ENCODE measurements at places on chromosomes 7 and 10.

GRCh38 chr7:110856704-110857103 is 234.2 kb upstream of the LRRN3 start:
- DNase-seq, result no peak

GRCh38 chr7:100607111-100607510 is 4.9 kb downstream of the PCOLCE start:
- no peak for DNase-seq

DNA sequence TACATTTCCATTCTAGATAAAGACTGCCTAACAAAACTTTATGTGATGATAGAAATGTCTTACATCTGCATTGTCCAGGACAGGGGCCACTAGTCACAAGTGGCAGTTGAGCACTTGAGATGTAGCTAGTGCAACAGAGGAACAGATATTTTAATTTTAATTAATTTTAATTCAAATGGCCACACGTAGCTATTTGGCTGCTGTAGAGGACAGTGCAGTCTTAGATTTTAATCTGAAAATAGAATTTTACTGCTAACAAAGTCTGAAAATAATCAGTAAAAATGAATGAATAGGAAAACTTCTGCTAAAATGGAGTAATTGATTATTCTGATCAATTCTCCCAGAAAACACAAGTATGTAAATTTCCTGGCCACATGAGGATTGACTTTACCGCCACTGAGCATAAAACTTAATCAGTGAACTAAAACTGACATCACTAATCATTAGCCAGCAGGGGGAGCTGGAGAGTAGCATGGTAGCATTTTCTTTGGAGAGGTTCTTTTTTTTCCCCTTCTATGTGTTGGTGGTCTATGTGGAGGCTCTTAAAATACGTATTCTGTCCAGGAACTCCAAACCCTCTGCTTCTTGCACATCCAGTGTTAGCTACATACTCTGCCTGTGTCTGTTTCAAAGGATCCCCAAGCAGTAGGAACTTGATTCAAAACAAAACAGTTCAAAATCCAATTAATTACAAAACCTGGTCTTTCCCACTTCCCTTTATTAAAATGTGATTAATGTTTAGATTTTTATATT is 52.1 kb downstream of the TSPAN12 start:
- no peak for DNase-seq

DNA sequence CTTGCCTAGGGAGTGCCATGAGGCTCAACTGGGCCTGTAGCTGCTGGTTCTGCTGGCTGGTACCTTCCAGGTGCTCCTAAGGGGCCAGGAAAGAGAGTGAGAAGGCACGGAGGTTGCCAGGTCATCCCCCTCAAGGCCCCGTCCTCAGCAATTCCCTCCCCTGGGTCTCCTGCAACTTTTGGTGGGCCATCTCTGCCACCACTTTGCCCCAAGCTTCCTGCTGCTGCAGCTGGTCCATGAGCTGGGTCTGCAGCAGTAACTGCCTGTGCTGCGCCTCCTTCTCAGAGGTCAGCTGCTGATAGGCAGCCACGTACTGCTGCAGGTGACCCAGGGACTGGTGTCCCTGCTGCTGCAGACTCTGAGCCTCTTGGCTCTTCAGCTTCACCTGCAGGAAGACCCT is 17.3 kb upstream of the MTPAP start:
- no peak for DNase-seq

- no peak for DNase-seq
Observed at GRCh38 chr7:32079510-32079909, 9.3 kb upstream of the PDE1C start.

GRCh38 chr10:58704671-58705141 is 192.0 kb downstream of the BICC1 start:
- DNase-seq, result no peak

DNA sequence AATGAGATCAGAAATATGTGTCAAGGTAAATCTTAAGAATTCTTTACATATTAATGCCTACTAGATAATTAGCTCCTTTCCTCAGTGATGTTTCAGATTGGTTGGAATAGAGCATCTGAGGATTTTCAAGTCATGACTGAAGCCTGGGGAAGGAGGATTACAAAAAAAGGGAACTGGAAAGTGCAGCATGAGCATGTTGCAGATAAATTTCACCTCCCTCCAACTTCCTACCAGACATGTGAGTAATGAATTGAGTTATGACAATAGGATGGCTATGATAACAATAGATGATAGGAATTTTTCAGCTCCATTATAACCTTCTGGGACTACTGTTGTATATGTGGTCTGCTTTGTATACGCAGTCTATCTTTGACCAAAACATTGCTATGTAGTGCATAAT is 104.2 kb upstream of the RAB18 start:
- no peak for DNase-seq

DNA sequence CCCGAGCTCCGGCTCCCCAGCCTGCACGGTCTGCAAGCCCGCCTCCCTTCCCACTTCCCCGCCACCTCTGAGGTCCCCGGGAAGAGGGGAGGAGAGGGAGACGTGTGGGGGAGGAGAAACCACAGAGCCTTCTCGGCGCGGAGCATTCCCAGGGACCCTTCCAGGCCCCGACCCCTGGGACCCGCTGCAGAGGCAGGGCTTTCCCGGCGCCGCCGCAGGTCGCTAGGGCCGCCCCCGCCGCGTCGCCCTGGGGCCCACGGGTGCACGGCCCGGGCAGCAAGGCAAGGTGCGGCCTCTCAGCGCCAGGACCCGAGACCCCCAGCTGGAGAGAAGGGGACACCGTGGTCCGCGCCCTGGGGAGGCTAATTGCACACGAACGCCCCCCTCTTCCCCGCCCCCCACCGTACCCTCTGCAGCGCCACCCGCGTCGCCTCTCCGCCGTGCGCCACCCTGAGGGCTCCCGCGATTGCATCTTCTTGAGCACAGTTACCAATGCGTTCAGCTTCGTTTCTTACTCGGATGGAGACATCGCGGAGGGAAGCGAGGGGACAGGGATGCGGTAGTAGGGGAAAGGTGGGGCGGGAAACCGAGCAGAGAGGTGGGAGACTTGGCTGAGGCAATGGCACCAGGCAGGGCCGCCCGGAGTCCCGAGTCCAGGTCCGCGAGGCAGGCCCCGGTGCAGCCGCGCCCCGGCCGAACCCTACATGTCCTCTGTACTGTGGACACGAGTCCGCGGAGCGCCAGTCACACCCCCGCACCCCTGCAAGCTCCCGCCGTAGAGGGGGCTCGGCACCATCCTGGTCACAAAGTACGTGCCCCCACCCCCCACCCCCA is 28.9 kb downstream of the SKIDA1 start:
- no peak for DNase-seq

- no peak for DNase-seq
Observed at GRCh38 chr7:156039971-156040677, 227.9 kb upstream of the SHH start.

DNA sequence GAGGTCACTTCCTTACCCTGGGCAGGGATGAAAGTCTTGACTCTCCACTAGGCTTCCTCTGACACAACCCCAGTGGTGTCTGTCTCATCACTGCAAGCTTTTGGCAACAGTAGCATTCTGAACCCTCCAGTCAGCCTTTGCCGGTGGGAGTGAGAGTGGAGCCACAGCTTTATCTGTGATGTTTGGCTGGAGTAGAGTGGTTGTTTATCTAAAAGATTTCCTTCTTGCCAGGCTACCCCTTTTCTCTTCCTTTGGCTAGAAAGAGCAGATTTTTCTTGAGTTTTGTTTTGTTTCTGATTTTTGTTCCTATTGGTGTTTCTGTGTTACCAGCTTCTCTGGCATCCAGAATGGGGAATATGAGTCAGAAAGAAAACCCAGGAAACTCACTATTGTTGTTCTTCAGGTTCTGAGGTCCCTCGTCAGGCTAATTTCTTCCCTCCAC is 98.9 kb upstream of the KIF5B start:
- no peak for DNase-seq

DNA sequence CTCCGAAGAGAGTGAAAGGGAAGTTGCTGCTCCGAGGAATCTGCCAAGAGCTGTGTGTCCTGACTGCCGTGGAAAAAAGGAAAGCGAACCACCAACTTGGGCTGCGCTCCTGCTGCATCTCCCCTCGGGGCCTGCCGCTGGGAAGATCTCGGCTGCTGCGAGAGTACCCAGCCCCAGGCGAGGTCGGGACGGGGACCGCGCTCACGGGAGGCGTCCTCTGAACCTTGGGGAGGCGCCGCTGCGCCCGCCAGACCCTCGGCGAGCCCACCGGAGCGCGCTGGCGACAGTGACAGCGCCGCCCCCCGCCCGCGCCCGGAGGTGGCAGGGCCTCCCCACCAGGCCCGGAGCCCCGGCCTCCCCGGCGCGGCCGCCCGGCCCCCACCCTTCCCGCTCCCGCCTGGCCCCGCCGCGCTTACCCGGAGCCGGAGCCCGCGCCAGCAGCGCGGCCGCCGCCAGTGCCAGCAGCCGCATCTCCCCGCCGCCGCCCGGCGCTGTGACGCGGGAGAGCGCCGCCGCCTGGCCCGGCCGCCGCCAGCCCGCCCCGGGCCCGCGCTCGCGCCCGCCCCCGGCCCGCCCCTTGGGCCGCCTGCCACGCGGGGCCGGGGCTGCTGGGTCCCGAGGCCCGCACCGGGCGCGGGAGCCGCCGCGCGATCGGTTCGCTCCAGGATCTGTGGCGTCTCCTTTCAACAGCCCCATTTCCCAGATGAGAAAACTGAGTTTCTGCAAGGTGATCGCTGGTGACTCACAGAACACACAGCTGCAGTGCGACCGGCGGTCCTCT is at the start of gene VSTM4:
VSTM4 (minus strand) TSS at position 508 of the 781 bp plus-strand sequence; CDS start at position 471, 37 bp downstream.
- DNase-seq, result no peak

- DNase-seq, result no peak
Observed at GRCh38 chr7:102389810-102390209, 6.4 kb upstream of the PRKRIP1 start.

- DNase-seq, result no peak
Observed at GRCh38 chr7:2248984-2249694, 7.1 kb downstream of the NUDT1 start.

- no peak for DNase-seq
Observed at GRCh38 chr10:108060246-108060645, 895.7 kb upstream of the SORCS1 start.

GRCh38 chr10:91042069-91042468 is 121.2 kb upstream of the ANKRD1 start:
- DNase-seq, result no peak

GRCh38 chr10:77463967-77464745 is 173.5 kb downstream of the KCNMA1 start:
- no peak for DNase-seq

DNA sequence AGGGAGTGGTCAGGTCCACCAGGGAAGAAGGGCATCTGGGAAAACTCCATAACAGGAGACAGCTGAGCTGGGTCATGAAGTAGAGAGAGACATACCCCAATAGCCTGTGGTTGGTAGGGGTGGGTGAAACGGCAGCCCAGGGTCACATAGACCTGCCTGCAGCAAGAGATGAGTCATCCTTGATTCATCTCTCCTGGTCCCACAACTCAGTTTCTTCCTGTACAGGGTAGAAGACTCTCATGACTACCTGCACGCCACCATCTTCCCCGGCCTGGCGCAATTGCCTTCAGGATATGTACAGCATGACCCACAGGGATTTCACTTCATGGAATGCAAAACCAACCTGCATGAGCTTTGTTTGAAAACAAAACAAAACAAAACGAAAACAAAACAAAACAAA is 45.1 kb upstream of the ADAM12 start:
- DNase-seq, result no peak

DNA sequence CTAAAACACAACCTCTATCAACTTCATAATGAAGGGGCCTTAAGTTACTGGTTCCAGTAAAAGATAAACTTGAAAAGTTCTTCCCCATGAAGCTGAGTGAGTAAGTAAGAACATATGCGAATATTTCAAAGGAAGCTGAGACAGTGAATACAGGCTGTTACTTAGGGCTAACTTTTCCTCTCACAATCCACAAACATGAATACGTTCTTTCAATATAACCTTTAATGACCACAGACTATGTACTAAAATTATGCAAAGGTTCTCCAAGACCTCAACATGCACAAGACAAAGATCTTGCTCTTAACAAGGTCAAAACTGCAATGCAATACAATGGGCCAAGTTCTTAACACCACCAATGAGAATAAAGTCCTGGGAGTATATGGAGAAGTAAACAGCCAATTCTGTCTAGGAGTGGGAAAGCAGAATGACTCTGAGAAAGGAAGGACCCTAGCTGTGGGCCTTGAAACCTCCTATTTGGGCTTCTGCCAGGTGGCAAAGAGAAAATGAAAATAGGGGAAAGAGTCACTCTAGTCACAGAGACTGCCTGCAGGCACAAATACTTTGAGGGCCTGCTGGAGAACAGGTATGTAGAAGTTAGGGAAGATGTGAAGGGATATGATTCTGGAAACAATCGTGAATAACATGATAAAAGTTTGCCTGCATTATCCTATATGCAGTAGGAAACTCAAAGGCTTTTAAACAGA is 43.7 kb downstream of the OSBPL3 start:
- no peak for DNase-seq

- no peak for DNase-seq
Observed at GRCh38 chr7:35658606-35659201, 36.2 kb downstream of the HERPUD2 start.

DNA sequence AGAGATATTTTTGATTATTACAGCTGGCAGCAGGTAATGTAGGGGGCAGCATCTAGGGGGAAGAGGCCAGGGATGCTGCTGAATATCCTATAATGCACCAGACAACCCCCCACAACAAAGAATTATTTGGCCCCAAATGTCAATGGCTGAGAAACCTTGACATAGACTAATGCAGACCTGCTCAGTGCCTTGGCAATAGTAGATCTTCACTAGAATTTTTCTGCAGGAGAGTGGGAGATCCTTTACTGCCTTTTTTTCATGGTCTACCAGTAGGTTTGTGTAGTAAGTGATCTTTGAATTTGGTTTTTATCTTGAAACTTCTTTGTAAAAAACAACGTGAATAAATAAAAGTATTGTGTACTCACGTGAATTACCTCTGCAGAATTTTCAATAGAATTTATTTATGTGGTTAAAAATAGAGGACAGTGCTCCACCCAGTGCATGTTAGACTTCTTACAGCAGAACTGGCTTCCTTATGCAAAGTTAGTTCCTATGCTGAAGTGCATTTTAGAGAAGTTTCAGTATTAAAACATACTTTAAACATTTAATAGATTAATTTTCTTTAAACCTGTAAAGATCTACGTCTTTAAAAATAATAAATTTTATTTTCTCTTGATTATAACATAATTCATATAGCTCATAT is 199.6 kb upstream of the HDAC9 start:
- no peak for DNase-seq

GRCh38 chr7:157930926-157931466 is 594.2 kb downstream of the DNAJB6 start:
- DNase-seq, result no peak

GRCh38 chr7:116912269-116912909 is 40.9 kb upstream of the ST7 start:
- DNase-seq, result no peak

DNA sequence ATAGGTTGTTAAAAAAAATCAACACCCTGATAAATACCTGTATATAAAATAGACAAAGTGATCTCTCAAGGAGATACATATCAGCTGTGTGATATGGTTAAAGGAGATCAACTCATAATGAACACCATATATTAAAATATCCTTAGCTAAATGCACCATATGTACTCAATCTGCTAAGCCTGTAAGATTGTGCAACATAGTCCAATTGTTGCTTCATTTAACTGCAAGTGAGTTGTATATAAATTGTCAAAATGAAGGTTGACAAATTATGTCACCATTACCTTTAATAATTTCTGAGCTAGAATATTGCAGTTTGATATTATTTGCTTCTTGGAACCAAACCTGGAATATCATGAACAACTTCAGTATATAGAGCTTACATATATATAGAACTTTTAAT is 283.7 kb downstream of the MALRD1 start:
- DNase-seq, result no peak
